ENCODE measurements at places on chromosomes 2 and 18.
A peak's percentile ranks its signal among the peaks of the same experiment; 100 is the strongest.

DNA sequence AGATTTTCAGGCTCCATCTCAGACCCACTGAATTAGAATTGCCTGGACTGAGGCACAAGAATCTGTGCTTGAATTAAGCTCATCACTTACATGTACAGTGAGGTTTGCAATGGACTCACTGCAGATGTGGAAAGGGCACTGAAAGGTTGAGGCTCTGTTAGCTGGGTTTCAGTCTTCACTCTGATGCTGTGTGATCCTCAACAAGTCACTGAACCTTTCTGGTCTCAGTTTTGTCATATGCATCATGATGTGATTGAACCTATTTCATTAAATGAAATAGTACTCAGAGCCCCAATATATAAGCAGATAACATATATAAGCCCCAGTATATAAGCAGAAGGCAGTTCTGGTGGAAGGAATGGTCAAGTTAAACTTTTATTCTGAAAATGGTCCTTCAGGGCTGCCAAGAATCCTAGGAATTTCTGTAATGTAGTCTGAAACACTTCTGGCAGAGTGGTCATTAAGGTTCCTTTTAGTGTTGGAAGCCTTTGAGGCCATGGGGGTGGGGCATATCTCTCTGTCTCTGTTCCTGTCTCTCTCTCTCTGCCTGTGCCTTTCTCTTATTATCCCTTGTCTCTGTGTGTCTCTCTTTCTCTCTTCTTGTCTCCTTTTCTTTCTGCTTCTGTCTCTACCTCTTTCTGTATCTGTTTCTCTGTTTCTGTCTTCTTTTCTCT, 110.4 kb downstream of the ADCYAP1 start:
- DNase-seq = no peak

DNA sequence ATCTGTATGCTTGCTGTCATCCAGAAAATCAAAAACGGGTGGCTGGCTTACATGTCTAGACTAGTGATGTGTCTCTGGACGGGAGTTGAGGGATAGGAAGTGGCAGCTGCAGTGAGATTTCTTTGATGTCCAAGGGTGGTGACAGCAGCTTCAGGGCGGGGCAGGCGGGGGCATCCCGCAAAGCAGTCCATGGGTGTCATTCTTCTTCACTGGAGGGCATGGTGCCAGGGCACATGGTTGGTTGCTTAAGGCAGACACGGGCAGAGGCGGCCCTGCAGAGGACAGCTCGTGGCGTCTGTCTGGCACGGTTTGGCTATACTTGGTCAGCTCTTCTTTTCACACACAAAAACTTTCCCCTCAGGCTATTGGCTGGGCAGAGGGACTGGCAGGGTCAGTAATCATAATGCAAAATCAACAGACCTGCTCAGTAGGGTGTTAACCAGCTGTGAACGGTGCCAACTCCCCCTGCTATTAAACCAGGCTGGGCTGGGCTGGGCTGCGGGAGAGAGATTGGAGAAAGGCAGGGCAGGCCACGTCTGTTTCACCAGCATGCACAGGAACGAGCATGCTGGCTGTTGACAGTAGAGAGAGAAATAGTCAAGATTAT, 63.7 kb downstream of the COL4A3 start:
- no peak for DNase-seq

GRCh38 chr2:222319586-222320435, 21.0 kb upstream of the PAX3 start:
- DNase-seq = no peak

DNA sequence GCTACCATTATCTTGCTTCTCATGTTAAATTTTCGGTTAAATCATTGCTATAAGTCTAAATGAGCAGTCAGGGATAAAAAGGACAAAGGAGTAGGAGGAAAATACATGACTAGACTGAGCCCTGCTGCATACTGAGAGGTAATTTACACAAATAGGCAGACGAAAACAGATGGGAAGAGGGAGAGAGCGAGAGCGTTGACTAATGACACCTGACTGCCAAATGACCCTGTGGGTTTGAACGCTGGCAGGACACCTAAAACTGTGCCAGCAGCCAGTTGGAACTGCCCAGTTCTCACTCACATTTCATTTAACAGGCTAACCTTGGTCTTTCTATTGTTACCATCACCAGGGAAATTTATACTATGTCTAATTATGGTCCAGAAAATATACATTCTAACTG, 978.2 kb downstream of the CPS1 start:
- no peak for DNase-seq

- no peak for DNase-seq
Observed at GRCh38 chr18:64674694-64675093, 525.8 kb upstream of the LINC00305 start.

DNA sequence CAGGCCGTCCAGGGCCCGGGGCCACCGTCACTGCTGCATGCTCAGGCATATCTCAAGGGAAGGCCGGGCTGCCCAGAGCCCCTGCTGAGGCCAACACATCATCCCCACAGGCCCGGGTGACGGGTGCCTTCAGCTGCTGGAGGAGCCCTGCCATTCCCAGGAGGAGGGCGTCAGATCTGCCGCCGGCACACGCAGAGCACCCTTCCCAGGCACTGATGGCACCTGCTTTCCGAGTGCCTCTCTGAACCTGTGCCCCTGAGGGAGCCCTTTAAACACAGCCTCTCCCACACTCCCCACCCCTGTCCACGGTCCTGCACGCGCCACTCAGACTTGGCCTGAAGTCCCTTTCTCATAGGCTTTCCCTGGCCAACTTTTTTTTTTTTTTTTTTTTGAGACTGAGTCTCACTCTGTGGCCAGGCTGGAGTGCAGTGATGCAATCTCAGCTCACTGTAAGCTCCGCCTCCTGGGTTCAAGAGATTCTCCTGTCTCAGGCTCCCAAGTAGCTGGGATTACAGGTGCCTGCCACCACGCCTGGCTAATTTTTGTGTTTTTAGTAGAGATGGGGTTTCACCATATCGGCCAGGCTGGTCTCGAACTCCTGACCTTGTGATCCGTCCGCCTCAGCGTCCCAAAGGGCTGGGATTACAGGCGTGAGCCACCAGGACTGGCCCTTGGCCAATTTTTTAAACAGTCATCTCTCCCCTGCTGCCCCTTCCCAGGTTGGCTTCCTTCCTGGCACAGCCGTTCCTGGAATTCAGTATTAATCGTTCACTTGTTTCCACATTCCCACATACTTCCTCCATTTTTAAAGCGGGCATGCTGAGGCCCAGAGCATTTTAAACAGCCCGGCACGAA, 211.7 kb downstream of the NDUFA10 start:
- DNase-seq = no peak

DNA sequence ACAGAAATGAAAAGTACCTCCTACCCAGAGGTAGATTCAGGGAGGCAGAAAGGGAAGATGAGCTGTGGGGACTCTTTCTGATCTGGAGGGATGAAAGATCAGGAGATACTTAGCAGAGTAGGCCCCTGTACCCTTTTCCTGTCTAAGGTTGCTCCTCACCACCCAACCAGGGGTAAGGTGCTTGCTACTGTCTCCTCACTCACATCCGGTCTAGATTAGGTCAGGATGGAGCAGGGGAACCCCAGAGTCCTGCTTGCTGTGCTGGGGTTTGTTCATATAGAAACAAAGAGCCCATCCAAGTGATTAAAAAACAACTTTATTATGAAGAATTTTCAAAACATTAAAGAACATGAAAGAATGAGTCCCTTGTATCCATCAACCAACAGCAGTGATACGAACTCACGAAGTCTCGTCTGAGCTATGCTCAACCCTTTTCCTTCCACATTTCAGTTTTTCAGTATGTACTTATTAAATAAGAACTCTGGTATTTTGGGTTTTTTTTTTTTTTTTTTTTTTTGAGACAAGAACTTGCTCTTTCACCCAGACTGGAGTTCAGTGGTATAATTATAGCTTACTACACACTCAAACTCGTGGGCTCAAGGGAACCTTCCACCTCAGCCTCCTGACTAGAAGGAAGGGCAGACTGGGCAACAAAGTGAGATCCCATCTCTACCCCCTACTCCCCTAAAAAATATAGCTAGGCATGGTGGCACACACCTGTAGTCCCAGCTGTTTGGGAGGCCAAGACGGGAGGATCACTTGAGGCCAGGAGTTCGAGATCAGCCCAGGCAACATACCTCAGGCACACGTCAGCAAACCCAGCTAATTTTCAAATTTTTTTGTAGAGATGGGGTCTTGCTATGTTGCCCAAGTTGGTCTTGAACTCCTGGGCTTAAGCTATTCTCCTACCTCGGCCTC, 28.5 kb upstream of the MCFD2 start:
- DNase-seq = peak; percentile 70

DNA sequence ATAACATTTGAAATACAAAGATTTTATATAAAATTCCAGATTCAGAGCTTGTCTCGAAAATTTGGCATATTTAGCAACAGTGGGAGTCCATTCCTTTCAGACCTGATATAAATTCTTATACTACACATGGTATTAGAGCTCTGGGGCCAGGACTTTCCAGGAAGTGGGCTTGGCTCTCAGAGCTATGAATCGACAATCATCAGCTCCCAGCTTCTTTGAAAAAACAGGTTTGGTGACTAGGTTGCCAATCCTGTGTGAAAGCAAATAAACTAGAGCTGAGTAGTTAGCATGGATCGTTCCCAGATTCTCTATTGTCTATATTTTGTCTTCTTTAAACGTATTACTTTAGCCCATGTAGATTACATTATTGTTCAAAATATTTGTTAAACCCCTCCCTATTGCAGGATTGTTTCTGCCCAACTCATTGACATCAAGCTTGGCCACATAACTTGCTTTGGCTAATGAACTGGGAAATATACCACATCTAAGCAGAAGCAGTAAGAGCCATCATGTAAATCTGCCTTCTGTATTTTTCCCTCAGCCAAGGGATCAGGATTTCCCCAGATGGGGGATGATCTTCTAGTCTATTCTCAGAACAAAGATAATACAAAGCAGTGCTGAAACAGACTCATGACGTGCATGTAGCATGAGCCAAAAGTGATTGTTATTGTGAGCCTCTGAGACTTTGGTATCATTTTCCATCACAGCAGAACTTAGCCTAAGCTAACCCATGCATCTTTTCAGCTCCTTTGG, 105.4 kb downstream of the KCNH7 start:
- no peak for DNase-seq

- DNase-seq = no peak
Observed at GRCh38 chr2:41827354-41827971, 220.4 kb upstream of the PKDCC start.

DNA sequence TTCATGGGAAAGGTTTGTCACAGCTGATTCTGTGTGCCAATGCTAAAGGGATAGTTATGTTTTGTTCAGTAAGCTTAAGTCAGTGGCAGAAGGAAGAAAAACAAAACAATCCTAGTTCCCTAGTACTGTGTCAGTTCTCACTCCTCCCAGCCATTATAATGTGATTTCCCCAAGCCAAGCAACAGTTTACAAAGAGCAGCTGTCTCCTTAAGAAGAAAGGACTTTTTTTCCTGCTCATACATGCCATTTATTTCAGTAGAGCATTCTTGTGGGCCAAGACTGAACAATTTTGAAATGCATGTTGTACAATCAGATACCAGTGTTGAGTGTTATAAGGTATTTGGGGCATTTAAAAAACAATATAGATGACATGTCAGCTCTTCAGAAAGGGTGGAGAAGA, 52.1 kb downstream of the NEMP2 start:
- DNase-seq = no peak

Measured in stimulated activated CD4-positive, alpha-beta T cell treated with anti-CD3 and anti-CD28 coated beads, Interleukin-12 subunit alpha, Interleukin-12 subunit beta, amount 100 ng/mL, for 48 hours (primary cell).